ENCODE measurements at places on chromosomes 5 and 9.

GRCh38 chr5:173001229-173001841 is 17.8 kb downstream of the ATP6V0E1 start:
- DNase-seq: no peak

GRCh38 chr9:133696071-133696472 is 42.1 kb downstream of the SARDH start:
- no peak for DNase-seq

DNA sequence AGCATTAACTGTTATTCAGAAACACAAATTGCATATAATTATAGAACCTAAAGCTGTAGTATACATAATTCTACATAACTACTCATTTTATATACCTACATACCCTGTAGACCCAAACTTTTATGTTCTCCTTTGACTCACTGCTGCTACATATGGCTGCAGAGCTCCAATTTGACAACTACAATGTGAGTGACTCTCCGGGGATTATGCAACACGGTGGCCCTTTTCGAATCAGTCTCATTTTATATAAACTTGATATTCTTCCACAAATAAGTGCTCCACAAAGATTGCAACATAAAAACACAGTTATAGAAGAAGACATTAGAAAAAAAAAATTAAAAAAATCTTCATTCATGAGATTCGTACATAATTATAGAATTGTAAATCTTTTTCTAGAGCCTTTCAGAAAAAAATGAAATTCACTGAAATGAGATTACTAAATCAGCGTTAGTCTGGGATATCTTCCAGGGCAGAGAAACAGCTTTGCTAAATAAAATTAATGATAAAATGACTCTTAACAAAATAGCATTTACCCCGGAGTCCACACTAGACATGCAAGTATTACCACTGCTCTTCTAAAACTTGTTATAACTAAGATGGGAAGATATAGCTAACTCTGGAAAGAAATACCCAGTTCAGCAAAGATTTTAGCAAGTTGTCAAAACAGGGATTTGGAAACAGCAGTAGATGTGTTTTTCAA is 52.6 kb downstream of the SRFBP1 start:
- DNase-seq: no peak

DNA sequence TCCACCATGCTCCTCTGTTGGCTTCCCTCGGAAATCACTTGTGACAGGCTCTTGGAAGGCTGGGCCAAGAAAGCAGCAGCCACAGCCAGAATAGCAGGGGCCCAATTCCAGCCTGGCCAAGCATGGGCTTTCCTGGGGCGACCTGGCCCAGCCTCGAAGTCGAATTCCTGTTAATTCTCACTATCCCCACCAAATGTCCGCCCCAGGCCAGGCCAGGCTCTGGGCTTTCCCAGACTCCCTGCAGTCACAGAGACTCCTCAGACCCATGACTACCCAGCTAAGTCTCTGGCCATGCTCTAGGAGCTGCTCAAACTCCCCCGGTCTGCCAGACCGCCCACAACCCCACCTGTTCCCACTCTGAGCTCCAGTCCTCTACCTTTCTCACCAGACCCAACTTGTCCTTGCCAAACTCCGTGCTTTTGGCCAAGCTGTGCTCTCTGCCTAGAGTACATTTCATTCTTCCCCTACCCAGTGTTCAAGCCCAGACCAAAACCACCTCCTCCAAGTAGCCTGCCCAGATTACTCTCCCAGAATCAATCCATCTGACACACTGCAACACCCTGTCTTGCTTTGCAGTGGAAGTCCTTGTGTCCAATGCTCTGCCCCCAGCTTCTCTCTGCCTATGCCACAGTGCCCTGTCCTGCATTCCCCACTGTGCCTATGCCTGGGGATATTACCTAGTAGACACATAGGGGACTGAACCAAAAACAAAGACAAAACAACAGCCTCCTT is 26.2 kb downstream of the SHB start:
- no peak for DNase-seq

- no peak for DNase-seq
Measured at GRCh38 chr9:97293207-97293721, 14.2 kb upstream of the CCDC180 start.

DNA sequence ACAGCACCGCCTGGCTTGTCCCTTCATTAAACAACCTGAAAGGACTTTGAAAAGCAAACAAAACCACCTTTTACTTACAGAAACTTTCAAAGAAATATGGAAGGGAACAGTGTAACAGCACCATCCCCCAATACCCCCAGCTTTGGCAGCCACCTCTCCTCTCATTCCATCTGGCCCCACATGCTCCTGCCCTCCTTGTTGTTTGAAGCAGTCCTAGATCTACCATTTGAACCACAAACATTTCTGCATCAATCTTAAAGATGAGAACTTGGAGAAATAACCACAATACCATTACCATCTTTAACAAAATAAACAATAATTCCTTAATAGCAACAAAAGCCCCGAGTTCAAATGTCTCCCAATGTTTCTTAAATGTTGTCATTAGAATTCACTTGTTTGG is 17.8 kb upstream of the COL15A1 start:
- DNase-seq: no peak

DNA sequence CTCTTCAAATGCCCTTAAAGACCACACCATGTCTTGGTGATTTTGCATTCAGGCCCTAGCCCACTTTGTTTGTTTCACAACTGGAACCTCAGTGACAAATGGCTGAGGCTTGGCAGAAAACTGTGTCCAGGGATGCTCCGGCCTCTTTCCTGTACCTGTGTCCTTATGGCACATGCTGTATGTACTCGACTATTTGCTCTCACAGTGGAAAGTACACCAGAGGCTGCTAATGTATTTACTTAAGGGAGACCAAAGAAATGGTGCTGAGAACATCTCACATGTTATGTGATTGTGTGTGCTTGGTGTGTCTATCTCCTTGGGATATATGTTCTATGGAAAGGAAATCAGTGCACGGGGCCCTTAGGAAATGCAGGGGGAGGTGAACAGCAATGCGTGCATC is 263.3 kb downstream of the GADD45G start:
- DNase-seq: no peak

DNA sequence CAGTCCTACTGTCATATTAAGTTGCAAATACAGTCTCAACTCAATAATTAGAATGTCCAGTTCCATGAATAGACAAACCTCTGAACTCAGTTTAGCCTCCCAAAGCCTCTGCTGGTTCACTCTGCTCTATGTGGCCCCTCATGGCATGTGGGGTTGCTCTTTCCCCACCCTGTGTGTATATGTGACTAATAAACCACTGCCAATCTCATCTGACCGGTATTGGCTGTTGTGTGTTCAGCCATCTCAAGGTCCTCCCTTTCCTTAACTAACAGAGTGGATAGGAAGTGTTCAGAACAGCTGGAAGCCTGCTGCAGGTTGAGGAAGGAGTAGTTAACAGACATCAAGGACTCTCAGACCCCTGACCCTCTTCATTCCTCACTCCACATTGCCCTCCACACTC is 55.3 kb downstream of the IL33 start:
- no peak for DNase-seq

DNA sequence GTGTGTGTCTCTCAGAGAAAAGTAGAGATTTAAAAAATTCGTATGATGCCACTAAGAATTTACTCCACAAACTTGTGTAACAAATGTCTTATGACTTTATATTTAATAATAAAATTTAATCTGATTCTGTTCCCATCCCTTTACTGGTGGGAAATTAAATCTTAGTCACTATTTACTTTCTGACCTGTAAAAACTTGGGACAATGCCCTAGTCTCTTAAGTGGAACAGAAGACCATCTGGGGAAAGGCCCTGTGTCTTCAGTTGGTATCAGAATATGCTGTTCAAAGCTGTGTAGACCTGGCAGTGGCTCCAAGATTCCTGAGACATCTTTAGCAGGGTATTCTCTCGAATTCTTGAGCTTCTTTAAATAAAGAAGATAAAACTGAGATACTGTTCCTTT is 2.6 kb upstream of the BDP1 start:
- no peak for DNase-seq

GRCh38 chr5:172920447-172920849 is 38.8 kb upstream of the RPL26L1 start:
- no peak for DNase-seq

DNA sequence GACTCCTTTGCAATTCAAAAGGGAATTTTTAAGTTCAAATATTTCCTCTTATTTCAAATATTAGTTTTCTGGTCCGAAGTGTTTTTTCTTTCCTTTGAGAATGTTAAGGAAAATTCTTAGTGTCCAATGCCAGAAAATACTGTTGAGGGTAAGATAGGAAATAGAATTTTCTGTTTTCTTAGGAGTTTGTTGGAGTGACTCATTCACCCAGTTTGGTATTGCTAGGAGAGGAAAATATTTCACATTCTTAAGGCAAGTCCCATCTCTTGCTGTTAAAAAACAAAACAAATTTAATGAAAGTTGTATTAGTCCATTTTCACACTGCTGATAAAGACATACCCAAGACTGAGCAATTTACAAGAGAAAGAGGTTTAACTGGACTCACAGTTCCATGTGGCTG is 349.2 kb upstream of the ADAMTSL1 start:
- DNase-seq: no peak

DNA sequence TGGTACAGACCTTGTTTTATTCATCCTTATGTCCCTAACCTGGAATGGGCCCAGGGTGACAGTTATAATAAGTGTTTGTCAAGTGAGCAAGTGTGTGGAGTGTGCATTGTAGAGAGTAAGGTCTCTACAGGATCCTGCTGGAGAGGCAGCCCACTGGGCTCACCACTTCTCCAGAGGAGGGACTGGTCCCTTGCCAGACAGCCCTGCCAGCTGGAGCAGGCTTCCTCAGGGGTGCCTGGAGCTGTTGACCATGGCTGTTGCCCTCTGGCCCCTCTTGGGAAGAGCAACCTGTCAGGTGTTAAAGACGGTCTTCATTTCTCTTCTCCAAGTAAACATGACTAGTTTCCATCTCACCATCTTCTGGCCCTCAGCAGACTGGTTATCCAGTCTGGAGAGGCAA is 20.0 kb downstream of the IRF1 start:
- no peak for DNase-seq

DNA sequence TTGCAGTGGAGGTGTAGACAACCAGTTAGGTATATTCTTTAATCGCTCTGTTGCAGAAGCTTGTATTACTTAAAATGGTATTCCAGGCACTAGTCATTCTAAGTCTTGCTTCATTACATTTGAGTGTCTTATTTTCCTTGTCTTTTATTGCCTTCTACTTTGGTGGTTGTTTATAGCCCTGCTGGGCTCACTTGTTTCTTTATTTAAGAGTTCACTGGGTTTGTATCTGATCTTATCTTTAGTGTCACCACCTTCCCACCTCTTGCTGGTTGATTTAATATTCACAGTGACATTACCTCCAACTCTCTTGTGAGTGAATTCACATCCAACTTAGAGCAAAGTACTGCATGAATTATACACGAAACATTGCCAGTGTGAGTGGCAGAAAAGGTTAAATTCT is 83.6 kb upstream of the BNC2 start:
- no peak for DNase-seq

- DNase-seq: no peak
Measured at GRCh38 chr5:73648515-73648914, 22.5 kb downstream of the ARHGEF28 start.

GRCh38 chr5:153619771-153620170 is 129.3 kb downstream of the GRIA1 start:
- DNase-seq: no peak

- DNase-seq: no peak
Measured at GRCh38 chr9:19023078-19023477, 9.9 kb downstream of the SAXO1 start.

DNA sequence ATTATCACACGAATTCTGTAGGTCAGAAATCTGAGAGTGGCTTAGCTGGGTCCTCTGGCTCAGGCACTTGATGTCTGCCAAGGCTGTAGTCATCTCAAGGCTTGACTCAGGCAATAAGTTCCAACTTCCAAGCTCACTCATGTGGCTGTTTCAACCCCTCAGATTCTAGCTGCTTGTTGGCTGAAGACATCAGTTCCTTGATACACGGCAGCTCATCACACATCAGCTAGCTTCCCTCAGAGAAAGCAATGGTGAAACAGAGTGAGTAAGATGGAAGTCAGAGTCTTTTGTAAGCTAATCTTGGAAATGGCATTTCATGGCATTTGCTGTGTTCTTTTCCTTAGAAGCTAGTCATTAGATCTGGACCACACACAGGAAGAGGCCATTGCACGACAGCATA is 204.2 kb upstream of the PTGER4 start:
- no peak for DNase-seq

GRCh38 chr9:132507670-132508469 is 74.5 kb upstream of the BARHL1 start:
- peak; percentile 64 for DNase-seq

- DNase-seq: no peak
Measured at GRCh38 chr9:227860-228259, 13.2 kb downstream of the DOCK8 start.

DNA sequence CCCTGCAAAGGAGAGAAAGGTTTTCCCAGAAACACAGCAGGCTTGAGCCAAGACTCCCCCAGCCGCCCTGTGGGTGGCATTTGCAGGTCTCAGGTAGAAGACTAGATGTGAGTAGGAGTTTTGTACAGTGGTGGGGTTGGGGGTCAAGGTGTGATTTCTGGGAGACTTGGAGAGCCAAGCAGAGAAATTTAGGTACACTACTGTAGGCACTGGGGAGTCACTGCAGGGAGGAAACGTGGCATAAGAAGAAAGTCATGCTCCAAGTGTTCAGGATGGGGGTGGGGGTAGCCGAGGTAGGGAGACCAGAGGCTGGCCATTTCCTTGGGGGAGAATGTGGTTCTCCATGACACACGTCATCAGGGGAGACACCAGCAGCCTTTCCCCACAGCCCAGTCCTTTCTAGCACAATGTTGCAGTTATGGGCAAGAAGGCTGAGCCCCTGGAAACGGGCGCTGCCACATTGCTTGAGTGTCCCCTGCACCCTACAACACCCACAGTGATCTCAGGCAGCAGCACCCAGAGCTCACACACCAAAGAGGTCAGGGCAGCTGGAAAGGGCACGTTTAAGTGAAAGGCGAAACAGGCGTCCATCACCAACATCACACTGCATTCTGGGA is 210.5 kb downstream of the FSTL4 start:
- DNase-seq: no peak

DNA sequence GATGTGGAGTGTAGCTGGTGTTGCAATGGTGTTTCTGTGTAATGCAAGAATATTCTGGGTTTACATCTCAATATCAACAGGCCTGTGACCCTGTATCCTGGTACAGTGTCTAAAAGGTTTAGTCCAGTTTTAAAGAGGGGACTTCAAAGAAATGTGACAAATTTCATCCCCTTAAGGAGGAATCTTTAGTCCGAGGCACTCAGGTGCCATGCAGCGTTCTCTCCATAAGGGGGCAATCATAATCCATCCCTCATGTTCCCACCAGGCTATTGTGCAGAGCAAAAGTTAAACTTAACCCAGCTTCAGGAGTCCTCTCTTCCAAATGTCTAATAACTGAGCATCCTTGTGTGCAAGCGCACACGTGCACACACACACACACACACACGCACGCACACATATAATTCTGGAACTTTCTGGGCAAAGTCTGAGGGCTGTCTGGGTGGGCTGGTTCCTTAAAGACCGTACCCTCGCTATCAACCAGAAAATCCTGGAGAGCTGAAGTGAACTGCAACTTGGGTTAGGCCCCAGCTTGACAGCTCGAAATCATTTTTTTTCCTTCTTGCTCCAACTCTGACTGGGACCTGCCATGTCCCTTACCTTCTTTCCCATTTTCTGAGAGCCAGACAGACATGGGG is 46.0 kb downstream of the CRB2 start:
- no peak for DNase-seq

GRCh38 chr9:6816581-6816980 is 58.8 kb downstream of the KDM4C start:
- no peak for DNase-seq
